ENCODE measurements at places on chromosomes 2 and 18. TPM values are rescaled to one million over a fixed set of nuclear protein-coding genes. Genes with fewer than 3 reads are reported as not detected.

The IL1A gene
- not detected for total RNA-seq

The TMEM169 gene
- total RNA-seq, result 0.37 TPM

The ABCG8 gene
- total RNA-seq, result not detected

The REG1B gene
- not detected for total RNA-seq

The ESPNL gene
- total RNA-seq, result 0.39 TPM

The STAT4 gene
- 4.8 TPM for total RNA-seq

The NR4A2 gene
- 0.39 TPM for total RNA-seq

The M1AP gene
- not detected for total RNA-seq

The TXNDC9 gene
- total RNA-seq, result 68.3 TPM

The RUFY4 gene
- not detected for total RNA-seq

The ABCB11 gene
- total RNA-seq, result not detected
